ENCODE measurements at places on chromosomes 4 and X.
A peak's percentile ranks its signal among the peaks of the same experiment; 100 is the strongest.

DNA sequence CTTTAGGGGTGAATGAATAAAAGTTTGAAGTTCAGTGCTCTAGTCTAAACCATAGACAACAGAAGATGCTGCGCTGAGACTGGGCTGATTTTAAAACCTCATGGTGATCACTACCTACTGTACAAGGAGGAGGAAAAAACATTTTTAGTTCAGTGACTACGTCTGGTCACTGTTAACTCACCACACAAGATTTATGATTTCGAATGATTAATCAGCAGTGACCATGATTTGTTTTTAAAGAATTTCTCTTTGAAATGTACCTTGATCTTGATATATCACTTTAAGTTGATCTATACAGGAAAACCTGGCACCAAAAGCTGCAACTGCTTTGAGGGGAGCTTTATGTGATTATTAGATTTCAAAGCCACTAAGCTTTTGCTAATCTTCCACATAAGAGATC, 286.3 kb downstream of the PDGFC start:
- no peak for DNase-seq

- no peak for DNase-seq
These were observed 138.2 kb upstream of the AADAT start for GRCh38 chr4:170227928-170228327.

DNA sequence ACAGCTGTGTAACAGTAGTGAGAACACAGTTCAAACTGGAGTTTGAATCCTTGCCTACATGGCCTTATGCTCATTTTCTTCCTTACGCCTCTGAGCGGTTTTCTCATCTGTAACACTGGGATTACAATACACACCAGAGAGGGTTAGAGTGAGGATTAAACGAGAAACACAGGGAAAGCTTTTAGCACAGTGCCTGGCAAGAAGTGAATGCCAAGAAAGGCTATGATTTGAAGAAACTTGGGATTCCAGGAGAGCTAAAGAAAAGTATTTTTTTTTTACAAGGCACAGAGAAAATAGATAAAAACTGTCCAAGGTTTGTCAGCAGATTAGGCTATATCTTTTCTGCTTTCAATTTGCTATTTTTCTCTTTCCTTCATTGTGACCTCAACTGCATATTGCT, 246.4 kb downstream of the FBXW7 start:
- DNase-seq: no peak

- no peak for DNase-seq
These were observed 324.6 kb downstream of the MID1IP1 start for GRCh38 chrX:39125834-39126233.

DNA sequence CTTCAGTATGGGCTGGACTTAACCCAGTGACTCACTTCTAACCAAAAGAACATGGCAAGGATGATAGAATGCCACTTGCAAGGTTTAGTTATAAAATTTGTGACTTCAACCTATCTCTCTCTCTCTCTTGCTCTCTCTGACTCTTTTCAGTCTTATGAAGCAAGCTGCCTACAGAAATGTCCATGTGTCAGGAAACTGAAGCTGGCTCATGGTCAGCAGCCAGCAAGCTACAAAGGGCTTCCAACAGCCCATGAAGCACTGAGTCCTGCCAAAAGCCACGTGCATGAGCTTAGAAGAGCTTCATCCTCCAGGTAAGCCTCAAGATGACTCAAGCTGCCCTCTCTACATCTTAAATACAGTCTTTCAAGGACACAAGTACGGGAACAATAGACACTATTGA, 100.3 kb downstream of the HS3ST1 start:
- no peak for DNase-seq

DNA sequence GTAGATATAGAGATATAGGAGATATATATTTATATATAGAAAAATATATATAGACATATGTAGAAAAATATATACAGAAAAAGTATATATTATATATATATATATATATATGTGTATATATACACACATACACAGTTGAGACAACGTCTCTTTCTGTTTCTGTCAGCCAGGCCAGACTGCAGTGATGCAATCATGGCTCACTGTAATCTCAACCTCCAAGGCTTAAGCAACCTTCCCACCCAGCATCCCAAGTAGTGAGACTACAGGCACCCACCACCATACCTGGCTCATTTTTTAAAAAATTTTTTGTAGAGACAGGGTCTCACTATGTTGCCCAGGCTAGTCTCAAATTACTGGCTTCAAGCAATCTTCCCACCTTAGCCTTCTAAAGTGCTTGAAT, 426.3 kb downstream of the GPM6A start:
- no peak for DNase-seq

GRCh38 chr4:41364876-41365275, 108.1 kb downstream of the UCHL1 start:
- no peak for DNase-seq

DNA sequence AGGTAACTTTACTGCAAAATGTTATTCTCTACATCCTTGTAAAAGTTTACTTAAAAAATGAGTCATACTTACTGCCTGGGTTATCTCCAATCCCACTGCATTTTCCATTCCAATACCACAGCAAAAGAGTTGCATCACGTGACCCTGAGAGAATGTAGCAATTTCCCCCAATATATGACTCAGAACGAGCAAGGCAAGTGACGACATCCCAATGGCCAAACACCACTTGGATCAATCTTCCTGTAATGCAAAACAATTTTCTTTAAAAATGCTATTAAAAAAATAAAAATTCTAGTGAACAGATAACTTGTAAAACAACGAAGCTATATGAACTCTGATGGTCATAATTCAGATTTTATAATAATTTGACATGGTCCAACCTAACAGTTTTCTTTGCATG, 224.3 kb downstream of the DCLK2 start:
- DNase-seq: no peak

- DNase-seq: no peak
These were observed 23.6 kb downstream of the ANTXR2 start for GRCh38 chr4:80049402-80049801.

DNA sequence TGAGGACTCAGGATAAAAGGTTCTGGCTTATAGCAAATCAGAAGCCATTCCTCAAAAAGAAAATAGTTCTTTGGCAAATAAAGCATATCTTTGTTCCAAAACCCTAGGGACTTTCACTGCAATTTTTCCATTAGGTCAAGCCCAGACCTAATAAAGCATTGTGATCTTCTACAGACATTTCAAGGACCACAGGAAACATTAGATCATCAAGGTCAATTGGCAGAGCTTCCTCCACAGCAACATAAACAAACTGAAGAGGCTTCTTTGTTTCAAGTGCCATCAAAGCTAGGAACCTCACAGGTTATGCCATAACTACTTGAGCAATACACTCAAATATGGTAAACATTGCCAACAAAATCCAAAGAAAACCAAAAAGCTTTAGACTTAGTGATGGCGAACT, 144.9 kb downstream of the ANXA5 start:
- no peak for DNase-seq

- no peak for DNase-seq
These were observed 207.3 kb upstream of the RADX start for GRCh38 chrX:106404512-106404911.

DNA sequence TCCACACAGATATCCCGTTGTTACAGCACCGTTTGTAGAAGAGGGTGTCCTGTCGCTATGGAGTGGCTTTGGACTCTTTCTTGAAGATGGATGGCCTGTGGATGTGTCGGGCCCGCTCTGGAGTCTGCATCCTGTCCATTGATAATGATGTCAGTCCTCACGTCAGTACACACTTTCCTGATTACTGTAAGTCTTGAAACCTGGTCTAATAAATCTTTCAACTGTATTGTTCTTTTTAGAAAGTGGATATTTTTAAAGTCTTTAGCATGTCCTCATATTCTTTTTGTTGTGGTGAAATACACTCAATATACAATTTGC, 14.9 kb downstream of the MSANTD1 start:
- DNase-seq: no peak

DNA sequence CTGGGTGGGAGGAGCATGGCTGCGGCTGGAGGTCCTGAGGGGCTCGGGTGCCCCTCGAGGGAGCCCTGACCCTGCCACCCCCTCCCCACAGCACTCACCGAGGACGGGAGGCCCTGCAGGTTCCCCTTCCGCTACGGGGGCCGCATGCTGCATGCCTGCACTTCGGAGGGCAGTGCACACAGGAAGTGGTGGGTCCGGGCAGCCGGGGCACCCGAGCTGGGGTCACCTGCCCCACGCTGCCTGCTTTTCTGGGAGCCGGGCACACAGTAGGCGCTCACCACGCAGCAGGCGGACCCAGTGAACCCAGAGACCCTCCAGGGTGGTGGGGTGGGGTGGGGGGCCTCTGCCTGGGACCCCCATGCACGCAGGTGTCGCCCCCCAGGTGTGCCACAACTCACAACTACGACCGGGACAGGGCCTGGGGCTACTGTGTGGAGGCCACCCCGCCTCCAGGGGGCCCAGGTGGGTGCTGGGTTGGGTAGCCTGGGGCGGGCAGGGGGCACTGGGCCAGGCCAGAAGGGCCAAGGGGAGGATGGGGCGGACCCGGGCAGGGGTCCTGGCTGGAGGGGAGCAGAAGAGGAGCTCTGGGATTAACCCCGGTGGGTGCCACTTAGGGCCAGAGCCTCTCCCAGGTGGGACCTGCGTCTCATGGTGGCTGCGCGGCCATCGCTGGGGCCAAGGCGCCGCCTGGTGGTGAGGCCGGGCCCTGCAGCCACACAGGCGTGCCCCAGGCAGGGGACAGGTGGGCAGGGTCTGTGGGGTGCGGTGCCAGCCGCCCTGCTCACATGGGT, 1.4 kb downstream of the HGFAC start:
- peak; percentile 13 for DNase-seq

GRCh38 chrX:118520216-118521206, 24.9 kb downstream of the DOCK11 start:
- no peak for DNase-seq

DNA sequence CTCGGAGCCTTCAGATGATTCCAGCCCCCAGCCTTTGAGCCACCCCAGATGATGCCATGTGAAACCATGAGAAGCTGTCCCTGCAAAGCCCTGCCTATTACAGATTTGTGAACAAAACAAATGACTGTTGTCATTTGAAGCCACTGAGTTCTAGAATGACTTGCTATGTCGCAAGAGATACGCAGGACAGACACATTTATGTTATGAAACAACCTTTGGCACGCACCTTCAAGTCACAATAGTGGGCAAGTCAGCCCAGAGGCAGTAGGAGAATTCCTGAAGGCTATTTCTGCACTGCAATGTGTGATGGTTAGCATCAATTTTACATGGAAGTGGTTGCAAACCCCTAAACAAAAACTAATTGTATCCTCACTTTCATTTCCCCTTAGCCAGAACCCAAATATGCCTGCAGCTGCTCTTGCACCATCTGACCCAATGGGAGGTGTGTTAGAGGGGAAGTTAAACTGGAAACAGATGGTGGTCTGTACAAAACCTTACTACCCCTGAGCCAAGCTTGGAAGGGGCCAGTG, 174.4 kb upstream of the ATP6AP2 start:
- DNase-seq: no peak

- DNase-seq: no peak
These were observed 9.5 kb upstream of the C4orf51 start for GRCh38 chr4:145670422-145670821.

- DNase-seq: no peak
These were observed 1470.8 kb upstream of the ADGRL3 start for GRCh38 chr4:59729321-59729720.

DNA sequence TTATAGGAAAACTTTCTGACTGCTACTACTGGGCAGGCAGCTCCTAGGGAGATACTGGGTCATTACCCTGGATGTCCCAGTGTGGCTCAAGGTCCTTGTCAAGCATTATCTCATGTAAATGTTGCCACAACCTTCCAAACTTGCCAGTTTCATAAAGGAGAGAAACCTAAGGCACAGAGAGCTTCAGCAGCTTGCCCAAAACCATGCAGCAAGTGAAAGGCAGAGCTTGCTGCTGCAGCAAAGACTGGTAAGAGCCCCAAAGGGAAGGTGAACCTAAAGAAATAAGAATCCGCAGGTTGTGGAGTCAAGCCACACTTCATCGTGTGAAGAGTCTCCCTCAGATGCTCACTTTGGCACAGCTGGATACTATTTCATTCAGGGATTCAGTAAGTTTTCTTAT, 2.3 kb downstream of the MPP1 start:
- DNase-seq: no peak

GRCh38 chrX:31331015-31331414, 259.2 kb upstream of the FTHL17 start:
- DNase-seq: no peak

- DNase-seq: no peak
These were observed 107.4 kb upstream of the MAMLD1 start for GRCh38 chrX:150255441-150256296.

GRCh38 chrX:70774223-70774622, 134.3 kb downstream of the TEX11 start:
- no peak for DNase-seq

GRCh38 chr4:8900588-8900987, 28.9 kb upstream of the HMX1 start:
- no peak for DNase-seq

- no peak for DNase-seq
These were observed 980 bp upstream of the FHDC1 start for GRCh38 chr4:152935143-152935542.

DNA sequence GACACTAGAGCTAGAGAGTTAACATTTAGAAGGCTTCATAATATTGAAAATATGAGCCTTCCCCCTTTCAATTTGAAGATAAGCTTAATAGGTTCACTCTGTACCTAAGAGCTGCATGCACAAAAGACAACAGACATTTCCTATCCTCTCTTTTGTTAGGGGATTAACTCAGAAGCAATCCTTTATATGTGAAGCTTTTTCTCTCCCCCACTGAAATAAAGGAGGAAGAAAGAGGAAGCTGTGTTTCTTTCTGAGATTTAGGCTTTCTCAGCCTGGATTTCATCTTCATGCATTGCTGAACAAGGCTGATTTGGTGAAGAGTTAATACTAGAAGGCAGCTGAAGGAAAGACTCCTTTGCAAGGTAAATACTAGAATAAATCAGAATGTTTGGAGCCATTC, 21.0 kb upstream of the CABS1 start:
- no peak for DNase-seq

GRCh38 chrX:97384685-97385084, 501.0 kb downstream of the RPA4 start:
- DNase-seq: no peak

DNA sequence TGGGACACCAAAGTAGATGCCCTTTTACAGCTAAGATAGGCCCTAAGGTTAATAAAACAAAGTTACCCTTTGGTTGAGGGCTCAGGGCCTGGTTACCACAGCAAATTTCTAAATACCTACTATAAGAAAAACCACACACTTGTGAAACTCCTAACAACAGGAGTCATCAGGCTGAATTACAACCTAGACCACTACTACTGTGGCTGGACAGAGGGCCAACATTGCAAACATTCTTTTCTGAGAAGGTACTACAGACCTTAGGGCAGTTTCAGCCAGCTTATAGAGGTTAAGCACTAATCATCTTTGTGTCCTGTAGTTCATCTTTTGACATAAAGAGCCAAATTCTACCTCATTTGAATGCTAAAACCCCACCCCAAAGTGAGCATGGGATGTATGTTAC, 504.0 kb downstream of the RAPGEF2 start:
- DNase-seq: no peak

GRCh38 chrX:27740933-27741332, 66.9 kb upstream of the MAGEB10 start:
- DNase-seq: no peak

- DNase-seq: no peak
These were observed 3.7 kb downstream of the FGD1 start for GRCh38 chrX:54492340-54492739.

Data from stimulated activated CD8-positive, alpha-beta memory T cell treated with anti-CD3 and anti-CD28 coated beads, Interleukin-4, amount 100 ng/mL, for 1 hour (primary cell).